ENCODE measurements at places on chromosomes 16 and 17.
A peak's percentile ranks its signal among the peaks of the same experiment; 100 is the strongest.

GRCh38 chr16:30844671-30845449 is 49.0 kb downstream of the BCL7C start:
- peak; percentile 94 for DNase-seq

GRCh38 chr17:40306395-40306794 is 2.6 kb upstream of the RARA start:
- DNase-seq, result no peak

GRCh38 chr16:75011634-75012307 is 12.9 kb downstream of the ZNRF1 start:
- peak; percentile 58 for DNase-seq

DNA sequence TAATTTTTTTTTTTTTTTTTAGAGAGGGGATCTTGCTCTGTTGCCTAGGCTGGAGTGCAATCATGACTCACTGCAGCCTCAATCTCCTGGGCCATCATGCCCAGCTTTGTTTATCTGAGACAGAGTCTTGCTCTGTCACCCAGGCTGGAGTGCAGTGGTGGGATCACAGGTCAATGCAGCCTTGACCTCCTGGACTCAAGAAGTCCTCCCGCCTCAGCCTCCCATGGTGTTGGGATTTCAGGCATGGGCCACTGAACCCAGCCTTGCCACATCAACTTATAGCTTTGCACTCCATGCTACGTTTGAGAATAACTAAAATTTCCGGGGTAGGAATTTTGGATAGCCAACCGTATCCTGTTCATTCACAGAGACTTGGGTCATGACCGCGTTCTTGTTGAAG is 30.6 kb downstream of the RNF213 start:
- no peak for DNase-seq

- DNase-seq, result peak; percentile 27
Observed at GRCh38 chr16:23026784-23027362, 122.4 kb downstream of the USP31 start.

- no peak for DNase-seq
Observed at GRCh38 chr16:47881574-47881973, 274.2 kb downstream of the ABCC12 start.

GRCh38 chr16:81661082-81661481 is 118.0 kb upstream of the PLCG2 start:
- no peak for DNase-seq

- DNase-seq, result no peak
Observed at GRCh38 chr17:73027130-73027741, 65.3 kb downstream of the SLC39A11 start.

DNA sequence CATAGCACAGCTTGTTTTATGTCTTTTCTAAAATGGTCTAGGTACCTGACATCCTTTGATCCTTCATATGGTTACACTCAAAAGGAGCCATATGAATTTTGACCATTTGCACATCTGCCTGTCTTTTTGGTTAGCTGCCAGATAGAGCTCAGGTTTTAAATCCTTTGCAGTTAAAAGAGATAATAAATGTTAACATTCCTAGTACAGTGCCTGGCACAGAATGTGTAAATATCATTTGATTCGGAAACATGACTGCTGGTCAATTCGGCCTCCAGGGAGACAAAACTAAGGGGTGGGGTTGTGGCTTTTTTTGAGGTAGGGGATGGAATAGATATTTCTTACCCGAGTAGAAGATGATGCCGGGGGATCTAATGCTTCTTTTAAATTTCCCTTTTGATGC is 64.2 kb downstream of the FTO start:
- no peak for DNase-seq

DNA sequence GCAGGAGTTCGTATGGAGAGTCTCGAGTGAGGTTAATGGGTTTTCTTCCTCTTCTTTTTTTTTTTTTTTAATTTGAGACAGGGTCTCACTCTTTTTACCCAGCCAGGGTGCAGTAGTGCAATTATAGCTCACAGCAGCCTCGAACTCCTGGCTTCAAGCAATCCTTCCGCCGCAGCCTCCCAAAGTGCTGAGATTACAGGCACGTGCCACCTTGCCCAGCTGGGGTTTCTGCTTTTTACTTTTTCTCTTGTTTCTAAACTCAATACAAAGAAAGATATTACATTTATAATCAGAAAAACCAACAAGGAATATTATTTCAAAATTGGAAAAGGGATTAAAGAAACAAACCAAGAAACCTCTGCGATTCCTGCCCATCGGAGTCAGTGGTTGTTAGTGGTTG is 175.9 kb downstream of the SEC14L1 start:
- no peak for DNase-seq

DNA sequence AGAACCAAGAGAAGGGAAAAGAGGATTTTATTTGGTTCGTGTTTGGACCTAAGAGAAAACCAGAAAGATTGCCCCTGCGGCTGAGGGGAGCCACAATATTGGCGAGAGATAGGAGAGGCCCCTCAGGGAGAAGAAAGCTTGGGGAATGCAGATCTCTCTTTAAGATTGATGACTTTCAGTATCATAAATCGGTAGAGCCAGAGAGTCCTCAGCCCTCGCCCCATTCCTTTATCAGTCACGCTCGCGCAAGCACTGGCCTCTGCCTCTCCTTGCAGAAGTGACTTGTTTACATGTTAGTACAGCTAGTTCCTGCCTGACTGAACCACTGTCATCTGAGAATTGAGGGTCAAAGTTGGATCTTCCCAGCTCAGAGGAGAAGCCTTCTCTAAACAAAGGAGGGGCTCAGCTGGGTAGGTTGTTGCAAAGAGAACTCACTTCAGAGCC is 21.5 kb upstream of the KRT19 start:
- no peak for DNase-seq

DNA sequence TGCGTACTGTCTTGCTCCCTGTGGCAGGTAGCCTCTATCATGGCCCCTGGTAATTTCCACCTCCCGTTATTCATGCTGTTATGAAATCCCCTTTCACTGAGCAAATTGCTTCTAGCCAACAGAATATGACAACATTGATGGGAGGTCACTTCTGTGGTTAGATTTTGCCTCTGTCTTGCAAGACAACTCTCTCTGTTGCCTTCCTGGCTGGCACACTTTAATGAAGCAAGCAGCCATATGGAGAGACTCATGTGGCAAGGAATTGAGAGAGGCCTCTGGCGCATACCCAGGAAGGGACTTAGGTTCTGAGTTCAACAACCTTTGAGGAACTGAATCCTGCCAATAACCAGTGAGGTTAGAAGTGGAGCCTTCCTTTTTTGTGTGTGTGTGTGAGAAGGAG is 51.8 kb upstream of the GPRC5B start:
- DNase-seq, result no peak

DNA sequence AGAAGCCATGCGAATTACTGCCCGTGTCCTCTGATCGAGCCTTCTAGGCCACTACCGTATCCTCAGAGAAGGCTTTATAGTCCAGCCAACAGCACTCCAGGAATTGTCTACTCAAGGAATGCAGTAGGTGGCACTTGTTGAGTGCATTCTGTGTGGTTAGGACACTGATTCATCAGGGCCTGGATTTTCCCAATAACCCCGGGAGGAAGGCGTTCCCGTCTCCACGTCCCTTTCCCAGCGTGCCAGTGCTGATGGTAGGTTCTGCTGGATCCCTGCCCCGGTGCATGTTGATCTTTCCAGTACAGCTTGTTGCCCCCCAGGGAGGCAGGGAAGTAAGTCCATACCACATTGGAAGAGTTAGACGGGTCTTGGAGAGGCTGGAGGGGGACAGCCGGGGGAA is 122.2 kb downstream of the RPTOR start:
- DNase-seq, result no peak

GRCh38 chr17:78305801-78306200 is 54.1 kb downstream of the SOCS3 start:
- DNase-seq, result no peak

DNA sequence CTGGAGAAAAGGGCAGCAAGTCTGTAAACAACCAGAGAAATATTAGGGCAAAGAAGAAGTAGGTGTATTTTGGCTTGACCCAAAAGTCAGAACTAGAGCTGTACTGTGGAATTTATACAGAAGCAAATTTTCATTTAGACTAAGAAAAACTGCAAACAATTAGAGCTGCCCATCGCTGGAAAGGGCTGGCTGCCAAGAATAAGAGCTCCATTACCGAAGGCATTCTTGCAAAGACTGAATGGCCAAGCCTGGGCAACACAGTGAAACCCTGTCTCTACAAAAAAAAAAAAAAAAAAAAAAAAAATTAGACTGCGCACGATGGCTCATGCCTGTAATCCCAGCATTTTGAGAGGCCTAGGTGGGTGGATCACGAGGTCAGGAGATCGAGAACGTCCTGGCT is 53.9 kb upstream of the TMC5 start:
- DNase-seq, result no peak

DNA sequence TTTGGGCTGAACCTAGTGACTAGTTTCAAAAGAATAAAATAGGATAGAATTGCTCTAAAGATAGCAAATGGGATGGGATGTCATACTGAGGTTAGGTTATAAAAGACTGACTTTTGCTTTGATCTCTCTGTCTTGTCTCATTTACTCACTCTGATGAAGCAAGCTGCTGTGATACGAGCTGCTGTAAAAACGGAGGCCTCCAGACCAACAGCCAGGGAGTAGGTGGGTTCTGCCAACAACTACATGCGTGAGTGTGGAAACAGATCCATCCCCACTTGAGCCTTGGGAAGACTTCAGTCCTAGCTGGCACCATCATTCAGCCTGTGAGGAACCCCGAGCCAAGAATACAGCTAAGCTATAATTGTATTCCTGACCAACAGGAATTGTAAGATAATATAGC is 373.9 kb upstream of the CA10 start:
- peak; percentile 1 for DNase-seq

- DNase-seq, result no peak
Observed at GRCh38 chr17:62757500-62757951, 50.6 kb downstream of the MARCHF10 start.

GRCh38 chr17:64786337-64786736 is 124.2 kb upstream of the SMURF2 start:
- peak; percentile 65 for DNase-seq

GRCh38 chr16:47392081-47392480 is 68.8 kb downstream of the ITFG1 start:
- peak; percentile 25 for DNase-seq

- DNase-seq, result no peak
Observed at GRCh38 chr17:20310481-20310880, 156.9 kb downstream of the LGALS9B start.

DNA sequence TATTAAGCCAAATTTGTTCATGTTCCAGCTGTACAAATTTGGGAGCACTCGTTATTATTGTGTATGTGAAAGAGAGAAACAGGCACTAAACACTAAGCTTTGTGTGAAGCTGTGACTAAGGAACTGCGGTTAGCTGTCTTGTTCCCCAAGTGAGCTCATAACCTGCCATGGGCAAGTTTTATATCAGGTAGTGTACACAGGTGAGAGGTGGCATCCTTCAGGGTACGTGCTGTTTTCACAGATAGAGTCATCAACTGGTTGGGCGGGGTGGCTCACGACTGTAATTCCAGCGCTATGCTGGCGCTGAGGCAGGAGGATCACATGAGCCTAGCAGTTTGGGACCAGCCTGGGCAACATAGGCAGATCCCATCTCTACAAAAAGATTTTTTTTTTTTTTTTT is 2.8 kb downstream of the DNAJA3 start:
- no peak for DNase-seq

DNA sequence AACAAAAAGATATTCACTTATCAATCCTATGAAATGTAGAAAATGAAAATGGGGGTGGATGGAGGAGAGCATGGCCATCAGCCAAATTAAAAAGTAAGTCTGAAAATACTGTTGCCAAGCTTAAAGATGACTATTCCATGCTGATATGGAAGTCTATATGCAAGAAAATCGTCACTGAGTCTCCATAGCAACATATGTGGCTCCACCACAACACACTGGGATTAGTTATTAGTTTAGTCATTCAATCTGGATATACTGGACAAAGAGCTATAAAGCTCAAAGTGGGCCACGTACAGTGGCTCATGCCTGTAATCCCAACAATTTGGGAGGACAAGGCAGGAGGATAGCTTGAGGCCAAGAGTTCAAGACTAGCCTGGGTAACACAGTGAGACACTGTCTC is 24.7 kb upstream of the PSMD7 start:
- DNase-seq, result peak; percentile 29

DNA sequence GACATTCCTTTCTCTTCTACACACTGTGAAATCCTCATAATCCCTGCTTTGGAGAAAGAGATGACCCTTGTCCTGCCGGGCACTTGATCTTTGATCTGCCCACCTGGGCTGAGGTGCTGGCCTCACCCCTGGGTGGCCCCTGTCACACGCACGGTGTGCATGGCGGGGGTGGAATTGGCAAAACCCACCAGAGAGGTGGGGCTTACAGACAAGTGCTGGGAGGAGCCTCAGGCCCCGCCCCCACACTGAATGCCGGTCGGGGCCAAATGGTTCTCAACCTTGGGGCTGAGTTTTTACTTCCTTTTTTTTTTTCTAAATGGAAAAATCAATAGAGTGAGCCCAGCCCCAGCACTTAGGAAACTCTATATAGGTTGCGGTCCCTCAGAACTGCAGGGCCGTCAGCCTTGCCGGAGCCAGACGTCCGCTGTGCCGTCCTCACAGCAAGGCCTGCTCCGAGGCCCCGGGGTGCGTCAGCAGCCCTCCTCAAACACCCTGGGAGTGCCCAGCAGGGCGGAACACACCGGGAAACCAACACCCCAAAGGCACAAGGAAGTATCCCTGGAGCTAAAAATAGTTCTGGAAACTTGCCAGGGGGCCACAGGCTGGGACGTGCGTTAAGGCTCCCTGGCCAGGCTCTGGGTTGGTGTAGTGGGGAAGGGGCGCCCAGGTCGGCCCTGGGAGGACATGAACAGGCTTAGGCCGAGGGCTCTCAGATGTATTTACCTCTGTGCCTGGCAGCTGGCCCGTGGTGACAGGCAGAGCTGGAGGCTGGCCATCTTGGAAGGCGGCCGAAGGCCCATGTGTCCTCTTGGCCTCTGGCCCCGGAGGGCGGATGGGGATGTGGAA is 11.0 kb downstream of the GPRC5C start:
- DNase-seq, result peak; percentile 87

GRCh38 chr17:34436607-34437006 is 73.6 kb upstream of the CCL1 start:
- no peak for DNase-seq

- DNase-seq, result no peak
Observed at GRCh38 chr16:82605863-82606620, 20.7 kb upstream of the CDH13 start.

- peak; percentile 87 for DNase-seq
Observed at GRCh38 chr17:74218436-74218835, 5.1 kb downstream of the TTYH2 start.

DNA sequence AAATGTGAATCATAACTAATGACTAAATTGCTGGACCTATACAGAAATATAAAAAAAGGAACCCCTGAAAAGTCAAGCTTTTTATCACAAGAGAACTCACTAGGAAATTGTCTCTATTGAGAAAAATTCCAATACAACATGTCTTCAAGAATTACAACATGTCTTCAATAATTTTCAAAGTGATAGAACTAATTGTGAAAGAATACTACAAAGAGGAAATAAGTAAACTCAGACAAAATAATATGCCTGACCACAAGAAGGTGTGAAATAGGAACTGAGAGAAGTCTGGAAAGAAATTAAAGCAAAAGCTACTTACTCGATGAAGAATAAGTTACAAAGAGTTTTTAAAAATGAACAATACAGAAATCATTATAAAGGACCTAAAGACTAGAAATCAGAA is 29.9 kb upstream of the OR1G1 start:
- DNase-seq, result no peak
